Effector CD8-positive, alpha-beta T cell (primary cell): ENCODE measurements at places on chromosomes 1 and 21.

DNA sequence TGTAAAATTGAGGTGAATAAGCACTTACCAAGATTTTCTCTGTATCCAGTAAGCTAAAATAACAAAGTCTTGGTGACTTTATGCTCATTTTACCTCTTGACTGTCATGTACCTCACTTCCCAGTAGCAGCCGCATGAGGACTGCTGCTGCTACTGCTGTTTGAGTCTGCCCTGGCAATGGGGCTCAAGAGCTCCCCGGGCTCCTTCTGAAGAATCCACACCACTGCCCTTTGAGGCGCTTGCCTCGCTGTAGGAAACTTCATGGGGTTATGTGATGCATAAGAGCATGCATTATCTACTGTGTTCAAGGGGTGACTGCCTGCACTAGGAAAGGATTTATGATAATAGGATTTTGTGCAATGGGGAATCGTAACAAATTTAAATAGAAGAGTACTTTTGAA is 113.5 kb downstream of the NTNG1 start:
- DNase-seq = no peak

GRCh38 chr1:227759341-227760300 is 24.4 kb downstream of the SNAP47 start:
- DNase-seq = no peak

- no peak for DNase-seq
Measured at GRCh38 chr1:59063501-59063900, 233.4 kb upstream of the FGGY start.

DNA sequence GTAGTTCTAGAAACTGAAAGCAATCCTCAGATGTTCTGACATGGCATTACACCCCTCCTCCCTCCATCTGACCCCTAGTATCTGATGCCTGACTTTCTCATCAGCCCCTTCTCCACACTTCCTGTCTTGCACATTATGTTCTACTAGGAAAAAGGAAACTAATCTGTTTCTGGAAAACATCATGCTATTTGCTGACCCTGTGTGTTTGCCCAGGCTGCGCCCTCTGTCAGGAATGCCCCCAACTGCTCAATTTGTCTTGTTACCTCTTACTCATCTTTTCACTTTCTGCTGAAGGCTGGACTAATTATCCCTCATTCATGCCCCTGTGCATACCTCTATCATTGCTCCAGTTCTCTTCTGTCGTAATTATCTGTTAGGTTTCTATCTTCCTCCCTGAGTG is 37.5 kb upstream of the DAB1 start:
- no peak for DNase-seq

DNA sequence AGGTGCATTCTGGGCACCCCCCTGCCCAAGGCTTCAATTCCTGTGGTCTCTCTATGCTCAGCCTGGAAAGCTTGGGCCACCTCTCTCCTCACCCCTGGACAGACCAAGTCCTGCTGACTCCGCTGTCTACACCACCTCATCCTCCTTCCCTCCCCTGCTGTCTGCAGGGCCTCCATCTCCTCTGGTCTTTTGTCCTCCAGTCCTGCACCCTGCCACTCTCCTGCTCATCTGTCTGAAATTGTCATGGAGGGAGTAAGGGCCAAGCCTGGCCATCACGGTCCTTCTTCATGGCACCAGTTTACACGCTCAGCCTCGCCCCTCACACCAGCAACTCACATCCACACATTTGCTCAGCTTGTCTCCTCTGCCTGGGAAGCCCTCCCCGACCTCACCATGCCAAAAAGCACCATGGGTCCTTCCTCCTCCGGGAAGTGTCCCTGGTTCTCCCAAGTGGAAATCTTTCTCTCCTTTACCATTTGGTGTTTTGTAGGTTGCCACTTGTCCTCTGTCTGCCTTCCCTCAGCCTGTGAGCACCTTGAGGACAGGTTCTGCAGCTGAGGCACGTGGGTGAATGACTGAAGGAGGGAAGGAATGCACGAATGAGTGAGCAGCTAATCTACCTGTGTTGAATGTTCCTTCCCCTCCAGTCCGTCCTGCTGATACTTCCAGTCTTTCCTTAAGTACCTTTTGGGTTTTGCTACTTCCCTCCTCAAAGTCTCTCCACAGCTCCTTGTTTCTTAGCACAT is 2.1 kb upstream of the SLC2A1 start:
- DNase-seq = no peak

- no peak for DNase-seq
Measured at GRCh38 chr21:33033961-33034413, 8.3 kb downstream of the OLIG2 start.

GRCh38 chr1:226902601-226903000 is 32.2 kb downstream of the PSEN2 start:
- no peak for DNase-seq

- no peak for DNase-seq
Measured at GRCh38 chr21:26818906-26819305, 26.3 kb downstream of the ADAMTS1 start.

- no peak for DNase-seq
Measured at GRCh38 chr1:2257245-2257627, 29.1 kb downstream of the SKI start.

DNA sequence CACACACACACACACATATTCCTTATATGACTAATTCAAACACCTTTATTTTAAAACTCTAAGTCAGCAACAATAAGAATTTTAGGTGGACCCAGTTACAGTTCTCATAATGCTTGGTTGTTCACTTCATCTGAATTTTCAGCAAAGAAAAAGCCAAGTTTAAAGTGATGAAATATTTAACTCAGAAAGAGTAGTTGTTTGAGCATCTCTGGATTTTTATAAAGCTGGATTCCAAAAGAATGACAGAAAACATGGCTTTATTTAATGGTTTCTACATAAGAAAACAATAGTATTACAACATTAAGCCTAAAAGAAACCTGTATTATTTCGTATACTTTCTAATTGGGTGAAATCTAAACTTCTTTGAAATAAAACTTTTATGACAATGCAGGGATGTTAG is 54.2 kb upstream of the ADAMTS5 start:
- DNase-seq = no peak

- DNase-seq = peak; percentile 10
Measured at GRCh38 chr1:27525296-27526272, 35.6 kb upstream of the WASF2 start.

DNA sequence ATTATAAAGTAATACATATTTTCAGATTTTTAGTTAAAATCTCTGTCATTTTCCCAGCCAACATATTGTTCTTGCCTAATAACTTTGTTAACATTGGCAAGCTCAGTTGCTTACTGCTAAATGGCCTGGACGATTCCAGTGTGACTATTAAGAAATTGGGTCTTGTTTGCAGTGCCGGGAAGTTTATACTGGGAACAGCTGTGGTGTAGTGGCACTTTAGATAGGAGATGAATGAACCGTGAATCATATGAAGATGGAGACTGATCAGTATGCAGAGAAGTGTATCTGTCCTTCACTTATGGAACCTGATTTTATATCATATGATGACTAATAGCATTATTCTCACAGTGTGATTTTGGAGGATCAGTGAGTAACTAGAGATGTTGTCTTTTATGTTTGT is 3.3 kb downstream of the CHRM3 start:
- no peak for DNase-seq

DNA sequence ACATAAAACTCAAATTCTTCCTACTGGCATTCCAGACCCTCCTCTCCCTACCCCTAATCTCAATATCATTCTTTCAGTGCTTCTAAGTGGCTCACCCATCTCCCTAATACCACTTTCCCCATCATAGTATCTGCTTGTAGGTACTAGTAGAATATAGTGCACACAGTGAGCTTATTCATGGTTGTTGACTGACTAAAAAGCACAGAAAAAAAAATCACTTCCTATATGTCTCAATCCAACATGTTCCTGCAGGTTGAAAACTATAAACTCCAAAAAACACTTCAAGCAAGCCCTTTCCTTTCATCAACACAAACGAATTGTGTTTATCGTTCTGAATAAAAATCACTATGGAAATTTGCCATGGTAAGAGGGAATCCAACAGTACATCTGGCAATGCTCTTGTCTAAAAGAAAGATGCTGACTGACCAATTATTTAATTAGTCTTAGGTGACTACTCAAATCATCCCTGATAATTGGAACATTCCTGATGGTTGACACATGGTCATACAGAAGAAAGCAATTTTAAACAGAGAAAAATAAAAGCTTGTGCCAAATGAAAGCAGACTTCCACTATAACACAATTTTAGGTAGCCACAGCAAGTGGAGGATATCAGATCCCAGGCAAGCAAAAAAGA is 87.1 kb downstream of the NDUFS5 start:
- no peak for DNase-seq

DNA sequence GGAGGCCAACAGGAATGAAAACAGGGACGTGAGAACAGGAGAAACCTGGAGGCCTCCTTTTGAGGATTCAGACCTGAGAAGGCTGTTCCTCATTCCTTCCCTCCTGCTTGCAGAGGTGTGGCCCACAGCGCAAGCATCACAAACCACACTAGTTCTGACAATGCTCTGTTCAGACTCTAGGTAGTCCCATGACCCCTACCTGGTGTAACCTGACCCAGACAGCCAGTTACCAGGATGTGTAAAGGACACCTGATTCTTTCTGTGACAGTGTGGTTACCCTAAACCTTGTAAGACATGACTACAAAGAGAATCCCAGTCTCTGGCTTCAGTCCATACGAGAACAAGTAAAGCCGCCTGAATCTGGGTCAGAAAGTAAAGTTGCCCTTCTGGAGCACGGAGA is 3.2 kb downstream of the MECR start:
- DNase-seq = no peak

- DNase-seq = no peak
Measured at GRCh38 chr1:198113342-198113750, 43.5 kb upstream of the NEK7 start.

- DNase-seq = no peak
Measured at GRCh38 chr1:225815526-225816178, 5.7 kb downstream of the EPHX1 start.

- no peak for DNase-seq
Measured at GRCh38 chr1:66546047-66546810, 12.3 kb downstream of the SGIP1 start.

- no peak for DNase-seq
Measured at GRCh38 chr1:151266315-151266714, 11.8 kb downstream of the PSMD4 start.

GRCh38 chr1:37931102-37931360 is 15.8 kb downstream of the INPP5B start:
- no peak for DNase-seq

- DNase-seq = no peak
Measured at GRCh38 chr1:17887661-17888371, 132.7 kb downstream of the ACTL8 start.

DNA sequence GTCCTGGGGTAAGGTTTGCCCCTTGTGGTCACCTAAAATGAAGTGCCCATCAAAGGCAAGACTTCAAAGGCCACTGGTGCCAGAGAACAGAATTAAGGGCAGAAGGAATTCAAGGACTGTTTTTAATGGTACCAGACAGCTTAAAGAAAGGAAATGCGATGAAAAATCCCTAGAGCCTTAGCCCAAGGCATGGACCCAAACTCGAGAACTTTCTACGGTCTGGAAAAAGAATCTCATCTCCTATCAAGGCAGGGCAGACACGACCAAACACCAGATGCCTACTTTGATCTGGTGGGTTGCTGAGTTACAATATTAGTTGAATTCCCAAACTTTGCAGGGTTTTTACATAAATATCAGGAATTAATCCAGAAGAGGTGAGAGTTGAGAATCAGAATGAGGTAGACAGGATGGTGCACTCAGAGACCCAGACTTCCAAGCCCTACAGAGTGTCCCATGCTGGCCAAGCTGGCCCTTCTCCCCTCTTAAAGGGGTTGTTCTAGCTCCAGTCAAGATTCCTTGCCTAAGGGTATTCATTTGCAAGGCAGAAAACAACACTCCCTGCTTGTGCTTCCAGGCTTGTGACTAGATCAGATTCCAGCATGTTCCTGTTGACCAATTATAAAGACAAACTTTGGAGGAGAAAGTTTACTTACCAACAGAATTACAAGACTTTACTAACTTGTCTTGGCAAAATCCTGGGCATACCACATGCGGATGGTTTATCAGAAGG is 48.0 kb downstream of the EDN2 start:
- no peak for DNase-seq

GRCh38 chr21:16455978-16456377 is 726.2 kb downstream of the USP25 start:
- DNase-seq = no peak

DNA sequence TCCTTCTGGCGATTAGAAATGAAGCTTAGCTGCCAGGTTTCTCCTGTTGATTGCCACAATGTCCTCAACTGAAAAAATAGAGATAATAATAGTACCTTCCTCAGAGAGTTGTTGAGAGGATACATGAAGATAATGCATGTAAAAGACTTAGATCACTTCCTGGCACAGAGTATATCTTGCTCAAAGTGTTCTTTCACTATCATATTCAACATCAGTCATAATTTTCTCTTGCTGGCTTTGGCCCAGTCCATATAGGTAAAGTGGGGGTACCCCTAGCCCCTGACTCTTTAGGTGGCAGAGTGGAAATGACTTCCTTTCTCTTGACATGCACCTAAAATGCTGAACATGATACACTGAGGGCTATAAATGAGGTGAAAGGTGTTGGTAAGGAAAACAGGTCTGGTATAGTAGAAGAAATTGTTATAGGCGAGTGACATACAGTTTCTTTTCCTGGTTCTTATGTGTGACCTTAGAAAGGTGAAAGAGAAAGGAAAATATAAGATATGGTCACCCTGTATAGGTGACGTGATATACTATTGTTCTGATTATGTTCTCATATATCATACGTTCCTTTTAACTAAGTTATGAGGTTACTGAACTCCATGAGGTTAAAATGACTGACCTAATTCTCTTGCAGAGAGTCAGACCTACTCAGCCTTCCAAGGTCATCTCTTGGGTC is 209.9 kb upstream of the DEPDC1 start:
- DNase-seq = no peak

DNA sequence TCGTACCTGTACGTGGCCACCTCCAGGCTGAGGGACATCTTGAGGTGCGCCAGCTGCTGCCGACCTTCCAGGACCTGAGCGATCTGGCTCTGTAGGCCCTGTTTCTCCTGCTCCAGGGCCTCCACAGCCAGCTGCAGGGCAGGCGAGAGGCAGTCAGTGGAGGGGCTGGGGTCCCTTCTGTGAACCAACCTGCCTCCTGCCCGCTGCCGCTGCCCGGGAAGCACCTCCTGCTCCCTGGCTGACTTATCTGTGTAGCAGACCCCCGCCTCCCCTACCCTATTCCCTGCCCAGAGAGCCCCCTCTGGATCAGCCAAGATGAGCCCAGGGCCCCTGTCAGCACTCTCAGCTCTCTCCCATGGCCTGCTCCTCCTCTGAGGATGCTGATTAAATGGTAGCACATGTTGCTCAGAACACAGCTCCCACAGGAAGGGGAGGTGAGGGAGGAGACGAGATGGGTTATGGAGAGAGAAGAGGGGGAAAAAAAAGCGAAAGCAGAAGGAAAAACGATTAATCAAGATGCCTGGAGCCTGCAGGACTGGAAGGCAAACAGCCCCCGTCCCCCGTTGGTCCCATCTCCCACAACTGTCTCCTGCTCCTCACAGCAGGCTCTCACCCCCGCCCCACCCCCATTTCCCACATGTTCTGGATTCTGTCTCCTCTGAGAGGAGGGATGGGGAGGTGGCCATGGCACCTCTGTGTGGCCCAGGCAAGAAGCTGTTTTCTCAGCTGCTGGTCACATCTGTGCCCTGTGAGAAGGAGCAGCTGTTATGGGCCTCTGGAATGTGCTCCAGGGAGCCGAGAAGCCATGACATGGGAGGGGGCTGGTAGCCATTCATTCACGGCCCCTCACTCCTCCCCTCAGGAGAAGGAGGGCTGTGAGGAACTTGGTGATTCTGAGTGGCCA is 1.7 kb downstream of the NES start:
- no peak for DNase-seq
